RWPE1 (cell line): ENCODE measurements at places on chromosomes 7 and 10.

DNA sequence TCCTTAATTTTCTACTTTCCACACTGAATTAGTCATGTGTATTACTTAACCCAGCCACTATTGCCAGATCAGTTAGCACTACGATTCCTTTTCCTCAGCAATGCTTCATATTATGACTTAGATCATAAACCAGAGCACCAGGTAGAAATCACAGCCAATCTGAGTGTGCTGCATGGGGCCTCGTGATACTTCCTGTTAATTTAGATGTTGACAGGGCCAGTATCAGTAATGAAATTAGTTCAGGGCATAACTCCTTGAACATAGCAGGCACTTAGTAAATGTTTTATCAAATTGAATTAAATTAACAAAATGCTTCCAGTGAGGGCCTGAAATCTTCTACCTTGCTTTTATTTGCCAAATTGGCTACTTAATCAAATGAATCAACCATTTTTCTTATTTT lies 169.3 kb upstream of the LRGUK start:
- no peak for DNase-seq

GRCh38 chr7:23864973-23865372 lies 155.0 kb downstream of the STK31 start:
- DNase-seq = peak; percentile 62

DNA sequence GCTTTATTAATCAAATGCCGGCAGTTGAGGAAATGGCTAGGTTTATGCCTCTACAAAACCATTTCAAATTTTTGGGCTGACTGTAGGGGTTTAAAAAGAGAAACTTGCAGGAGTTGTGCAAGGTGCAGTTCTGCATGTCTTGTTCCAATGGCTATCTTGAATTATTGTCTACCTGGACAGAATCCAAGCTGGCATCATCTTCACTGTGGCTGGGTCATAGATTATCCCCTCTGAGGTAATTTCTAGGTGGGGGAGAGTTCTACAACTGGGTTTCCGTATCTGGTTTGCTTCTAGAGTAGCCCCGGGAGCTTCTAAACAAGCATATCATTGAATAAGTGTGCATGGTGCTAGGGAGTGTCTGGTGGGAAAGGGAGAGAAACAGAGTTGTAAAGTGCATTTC lies 16.9 kb downstream of the BET1 start:
- no peak for DNase-seq

GRCh38 chr7:24866004-24866615 lies 108.8 kb upstream of the GSDME start:
- DNase-seq = no peak

DNA sequence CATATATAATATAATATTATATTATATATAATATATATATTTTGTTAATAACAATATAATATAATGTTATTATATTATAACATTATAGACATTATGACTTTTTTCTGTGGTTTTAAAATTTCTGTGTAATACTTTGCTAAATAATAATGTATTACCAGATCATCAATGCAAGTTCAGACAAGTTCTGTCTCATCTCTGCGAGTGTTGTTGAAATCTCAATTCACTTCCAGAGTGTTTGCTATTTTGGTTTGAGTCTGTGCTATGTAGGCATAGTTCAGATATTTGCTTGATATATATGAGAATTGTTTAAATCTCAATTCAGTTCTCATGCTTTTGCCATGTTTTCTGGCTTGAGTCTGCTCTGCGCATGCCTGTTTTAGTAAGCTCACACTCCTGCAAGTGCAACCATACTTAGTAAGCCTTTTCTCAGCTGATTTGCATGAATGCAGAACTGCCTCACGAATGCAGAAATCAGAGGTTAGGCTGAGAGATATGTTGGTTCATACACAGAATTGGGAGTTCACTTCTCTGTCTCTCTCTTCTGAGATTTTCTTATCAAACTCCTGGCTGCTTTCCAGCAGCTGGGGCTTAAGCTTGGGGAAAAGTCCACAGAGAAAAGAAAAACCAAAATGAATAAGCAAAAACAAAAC lies 830.2 kb upstream of the SORCS1 start:
- no peak for DNase-seq

DNA sequence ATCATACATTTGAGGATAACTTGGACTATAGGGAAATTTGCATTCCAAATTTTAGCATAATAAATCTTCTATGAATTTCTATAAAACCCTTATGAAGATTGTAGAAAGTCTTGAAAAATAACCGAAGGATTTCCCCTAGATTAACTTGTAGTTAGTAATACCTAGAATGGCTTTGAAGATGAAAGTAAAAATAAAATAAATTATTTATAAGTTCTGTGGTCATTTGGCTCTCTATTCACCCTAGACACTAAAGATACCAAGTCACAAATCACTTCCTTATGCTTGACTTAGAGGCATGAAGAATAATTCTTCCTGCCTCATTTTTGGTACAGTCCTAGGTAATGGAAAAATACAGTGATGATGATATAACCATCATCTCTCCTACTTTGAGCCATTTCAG lies 79.3 kb downstream of the CSTF2T start:
- no peak for DNase-seq

DNA sequence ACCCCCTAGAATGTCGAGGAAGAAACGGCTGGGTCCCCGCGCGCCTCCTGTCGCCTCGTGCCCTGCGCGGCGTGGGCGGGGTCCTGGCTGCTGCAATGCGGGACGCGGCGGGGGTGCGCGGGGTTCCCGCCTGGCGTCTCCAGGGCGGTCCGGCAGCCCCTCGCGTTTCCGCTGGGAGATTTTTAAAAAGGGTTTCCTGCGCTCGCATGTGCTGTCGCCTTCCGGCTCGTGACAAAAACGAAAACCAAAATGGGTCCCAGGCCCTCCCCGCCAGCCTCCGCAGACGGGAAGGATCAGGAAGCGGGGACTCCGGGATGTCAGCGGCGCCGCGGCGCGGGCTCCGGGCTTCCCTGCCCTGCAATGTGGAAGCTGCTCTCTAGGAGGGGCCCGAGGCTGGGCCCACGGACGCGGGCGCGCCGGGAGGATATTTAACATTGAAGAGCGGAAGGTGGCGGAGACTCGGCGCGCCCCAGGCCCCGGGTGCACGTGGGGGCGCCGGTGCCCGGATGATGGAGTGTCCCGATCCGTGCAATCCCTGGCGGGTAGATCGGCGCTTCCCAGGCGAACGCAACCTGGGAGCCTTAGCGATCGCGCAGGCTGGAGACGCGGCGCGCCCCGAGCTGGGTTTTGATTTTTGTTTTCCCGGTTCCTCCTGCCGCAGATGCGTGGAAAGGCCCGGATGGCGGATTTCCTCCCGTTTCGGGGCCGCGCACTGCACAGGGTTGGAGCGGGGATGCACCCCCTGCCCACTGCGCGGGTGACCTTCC lies 1.0 kb downstream of the PFKP start:
- peak; percentile 26 for DNase-seq

DNA sequence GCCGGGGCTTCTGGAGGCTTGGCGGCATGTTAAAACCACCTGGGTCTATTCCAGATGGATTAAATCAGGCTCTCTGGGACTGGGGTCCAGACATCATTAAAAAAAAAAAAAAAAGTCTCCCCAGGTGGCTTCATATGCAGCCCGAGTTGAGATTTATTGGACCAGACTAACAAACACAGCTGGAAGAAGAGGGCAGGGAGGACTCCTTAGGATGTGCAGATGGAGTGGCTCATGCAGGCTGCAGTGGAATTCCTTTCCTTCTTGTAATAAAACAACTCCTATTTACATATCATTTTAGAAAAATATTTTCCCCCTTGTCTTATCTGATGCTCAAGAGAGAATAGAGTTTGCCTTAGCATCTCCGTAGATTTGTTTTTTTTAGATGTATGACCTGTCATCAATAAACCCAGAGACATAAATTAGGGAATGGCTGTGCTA lies 238.1 kb downstream of the CAMK1D start:
- DNase-seq = no peak

GRCh38 chr7:158569858-158570323 lies 17.7 kb downstream of the PTPRN2 start:
- no peak for DNase-seq

DNA sequence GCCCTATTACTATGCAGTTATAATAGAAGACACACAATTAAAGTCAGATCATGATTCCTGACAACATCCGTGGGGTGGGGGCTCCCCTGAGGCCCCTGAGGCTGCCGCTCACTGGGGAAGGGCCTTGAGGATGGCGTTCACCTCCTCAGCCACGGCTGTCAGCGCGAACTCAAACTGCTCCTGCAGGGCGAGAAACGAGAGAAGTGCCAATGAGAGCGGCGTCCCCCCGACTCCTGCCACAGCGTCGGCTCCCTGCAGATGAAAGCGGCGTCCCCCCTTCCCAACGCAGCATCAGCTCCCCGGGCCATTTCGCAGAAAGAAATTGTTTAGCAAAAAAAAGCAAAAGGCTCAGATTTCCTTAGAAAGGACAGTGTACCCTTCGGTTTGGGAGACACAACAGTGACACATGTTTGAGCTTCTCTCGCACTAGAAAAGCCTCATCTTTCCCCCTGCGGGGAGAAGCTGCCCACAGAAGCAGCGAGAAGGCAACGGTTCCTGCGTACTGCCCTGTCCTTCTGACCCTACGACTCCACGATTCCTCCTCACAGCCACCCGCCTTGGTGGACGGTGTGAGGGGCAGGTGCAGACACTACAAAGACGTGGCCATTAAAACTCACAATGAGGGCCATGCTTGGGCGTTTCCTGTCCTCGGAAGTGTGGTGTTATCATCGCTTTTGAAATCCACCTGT lies 203.9 kb downstream of the DNAJB6 start:
- DNase-seq = no peak

DNA sequence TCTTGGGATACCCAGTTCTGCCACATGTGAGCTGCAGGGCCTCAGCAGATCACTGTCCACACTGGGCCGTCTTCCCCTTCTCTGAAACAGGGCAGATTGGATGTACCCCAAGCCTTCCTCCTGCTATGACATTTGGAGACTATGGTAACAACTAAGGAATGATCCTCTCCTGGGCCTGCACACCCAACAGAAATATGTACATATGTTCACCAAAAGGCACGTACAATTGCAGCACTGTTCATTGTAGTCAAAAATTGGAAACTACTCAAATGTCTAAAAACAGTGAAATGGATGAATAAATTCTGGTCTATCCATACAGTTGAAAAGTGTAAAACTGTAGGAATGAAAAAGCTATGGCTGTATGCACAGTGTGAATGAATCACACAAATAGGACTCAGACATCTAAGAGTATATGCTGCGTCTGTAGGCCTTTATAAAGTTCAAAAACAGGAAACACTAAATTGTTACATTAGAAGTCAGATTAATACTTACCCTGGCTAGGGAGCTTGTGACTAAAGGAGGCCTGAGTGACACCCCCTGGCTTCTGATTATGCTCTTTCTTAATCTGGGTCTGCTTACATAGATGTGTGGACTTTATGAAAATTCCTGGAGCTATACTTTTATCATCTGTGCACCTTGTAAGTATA lies 16.1 kb upstream of the XPNPEP1 start:
- DNase-seq = no peak

DNA sequence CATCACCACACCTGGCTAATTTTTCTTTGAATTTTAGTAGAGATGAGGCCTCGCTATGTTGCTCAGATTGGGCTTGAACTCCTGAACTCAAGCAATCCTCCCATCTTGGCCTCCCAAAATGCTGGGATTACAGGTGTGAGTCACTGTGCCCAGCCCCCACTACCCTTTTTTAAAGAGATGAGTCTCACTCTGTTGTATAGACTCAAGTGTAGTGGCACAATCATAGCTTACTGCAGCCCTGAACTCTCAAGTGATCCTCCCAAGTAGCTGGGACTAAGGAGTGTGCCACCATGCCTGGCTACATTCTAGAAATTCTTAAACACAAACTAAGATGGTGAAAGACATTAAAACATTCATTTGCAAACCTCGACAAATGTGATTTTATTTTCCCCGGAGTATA lies 12.6 kb downstream of the SYPL1 start:
- no peak for DNase-seq

DNA sequence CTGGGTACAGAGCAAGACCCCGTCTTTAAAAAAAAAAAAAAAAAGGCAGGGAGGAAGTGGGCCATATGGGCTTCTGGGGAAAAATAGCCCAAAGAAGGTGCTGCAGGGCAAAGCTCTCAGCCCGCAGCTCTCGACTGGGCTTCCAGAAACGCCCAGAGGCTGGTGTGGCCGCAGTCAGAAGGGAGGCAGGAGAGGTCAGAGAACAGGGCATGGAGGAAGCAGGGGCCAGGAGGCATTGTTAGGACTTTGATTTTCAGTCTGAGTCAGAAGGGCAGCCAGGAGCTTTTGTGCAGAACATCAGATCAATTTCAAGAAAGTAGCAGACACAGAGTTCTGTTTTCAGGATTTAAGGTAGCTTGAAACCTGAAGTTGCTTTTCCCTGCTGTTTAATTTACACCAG lies 35.3 kb upstream of the CYTH3 start:
- DNase-seq = no peak

DNA sequence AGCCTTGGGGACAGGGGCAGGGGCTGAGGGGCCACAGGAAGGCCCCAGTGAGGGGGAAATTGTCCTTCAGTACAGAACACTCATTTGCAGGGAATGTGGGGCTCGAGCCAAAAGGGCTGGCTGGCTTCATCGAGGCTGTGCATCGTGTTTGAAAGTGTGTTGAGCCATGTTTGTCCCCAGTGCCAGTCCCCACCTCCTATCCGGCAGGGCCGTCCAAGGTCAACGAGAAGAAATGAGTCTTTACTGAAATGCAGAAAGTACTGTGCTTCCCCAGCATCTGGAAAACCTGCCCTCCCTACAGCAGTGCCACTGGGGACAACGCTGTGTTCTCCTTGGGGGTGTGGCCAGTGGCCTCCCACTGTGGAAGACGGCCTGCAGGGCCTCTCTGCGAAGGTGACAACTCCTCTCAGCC lies 214.1 kb downstream of the KLF6 start:
- DNase-seq = no peak

DNA sequence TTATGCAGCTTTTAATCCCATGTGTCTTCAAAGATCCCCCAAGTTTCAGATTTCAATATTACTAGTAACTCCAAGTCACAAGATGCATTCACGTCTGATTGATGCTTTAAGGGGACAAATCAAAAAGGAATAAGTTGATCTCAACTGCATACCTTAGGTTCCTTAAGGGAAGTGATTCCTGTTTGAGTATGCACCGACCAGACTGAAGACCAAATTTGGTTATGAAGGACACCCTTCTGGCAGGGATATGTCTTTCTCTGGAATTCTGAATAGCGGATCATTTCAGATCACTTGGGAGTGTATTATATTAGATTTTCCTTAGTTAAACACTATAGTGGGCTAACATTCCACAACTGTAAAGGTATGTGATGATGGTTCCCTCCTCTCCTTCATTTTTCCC lies 4.3 kb downstream of the KIF5B start:
- DNase-seq = no peak

GRCh38 chr7:98984126-98984525 lies 105.8 kb downstream of the TRRAP start:
- no peak for DNase-seq

DNA sequence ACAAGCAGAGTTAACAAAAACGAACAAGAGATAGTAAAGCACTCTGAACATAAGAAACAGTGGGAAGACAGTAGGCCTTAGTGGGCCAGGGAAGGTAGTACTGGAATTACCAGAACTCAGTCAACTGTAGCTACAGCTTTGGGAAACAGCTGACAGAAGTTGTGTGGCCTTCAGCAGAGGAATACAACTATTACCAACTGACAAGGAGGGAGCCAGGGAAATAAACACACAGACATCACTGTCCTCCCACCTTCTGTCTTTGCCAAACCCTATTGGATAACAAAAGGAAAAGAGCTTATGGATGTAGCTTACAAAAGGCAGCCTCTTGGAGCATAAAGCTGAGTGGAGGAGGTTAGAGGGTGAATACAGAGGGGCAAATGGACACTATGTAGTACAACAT lies 15.4 kb downstream of the MICU1 start:
- no peak for DNase-seq

- no peak for DNase-seq
These were observed 168.8 kb downstream of the PARD3 start for GRCh38 chr10:34646331-34646730.
